ENCODE measurements at places on chromosomes 5 and 9.

DNA sequence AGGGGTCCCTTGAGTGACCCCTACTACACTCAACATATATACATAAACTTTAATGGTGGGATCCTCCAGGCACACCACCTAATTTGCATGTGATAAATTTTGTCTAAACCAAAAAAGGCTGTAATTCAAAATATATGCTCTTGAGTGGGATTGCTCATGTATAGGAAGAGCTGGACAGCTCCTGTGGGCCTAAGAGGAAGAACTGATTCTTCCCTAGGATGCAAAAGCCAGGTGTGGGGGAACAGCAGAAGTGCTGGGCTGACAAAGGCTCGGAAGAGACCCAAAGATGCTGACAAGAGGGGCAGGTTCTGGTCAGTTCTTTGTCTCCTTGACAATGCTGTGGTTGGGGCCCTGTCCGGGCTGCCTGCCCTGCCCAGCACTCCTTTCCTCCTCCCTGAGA, 43.9 kb downstream of the PCDH1 start:
- no peak for DNase-seq

DNA sequence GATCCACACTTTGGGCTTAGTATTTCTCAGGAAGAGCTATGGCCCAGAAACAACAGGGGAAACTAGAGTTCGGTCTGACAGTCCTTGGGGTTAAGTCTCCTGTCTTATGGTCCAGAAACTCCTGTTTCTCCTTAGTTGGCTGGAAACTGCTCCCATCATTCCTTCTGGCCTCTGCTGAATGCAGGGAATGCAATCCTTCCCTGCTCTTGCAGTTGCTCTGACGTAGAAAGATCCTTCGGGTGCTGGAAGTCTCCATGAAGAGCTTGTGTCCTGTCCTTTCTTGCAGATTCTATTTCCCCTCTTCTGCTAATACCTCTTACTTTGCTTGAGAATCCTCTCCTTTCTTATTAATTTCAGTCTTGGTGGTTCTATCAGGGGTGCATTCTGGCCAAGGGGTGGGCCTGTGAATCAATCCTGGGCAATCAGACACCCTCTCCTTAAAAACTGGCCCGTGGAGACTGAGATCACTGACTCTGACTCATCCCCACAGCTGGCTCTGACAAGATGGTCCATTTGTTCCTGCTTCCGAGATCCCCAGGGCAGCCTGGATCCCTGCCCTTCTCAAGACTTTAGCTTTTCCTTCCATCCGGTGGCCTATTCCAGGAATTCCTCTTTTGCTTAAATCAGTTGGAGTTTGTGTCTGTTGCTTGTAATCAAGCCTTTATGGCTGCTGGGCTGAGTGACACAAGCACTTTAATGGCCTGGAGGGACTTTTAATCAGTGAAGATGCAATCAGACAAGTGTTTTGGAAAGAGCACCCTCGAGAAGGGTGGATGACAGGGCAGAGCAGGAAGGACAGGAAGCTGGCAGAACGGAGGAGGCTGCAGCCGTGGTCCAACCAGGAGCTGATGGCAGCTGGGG, 23.7 kb downstream of the PTGS1 start:
- DNase-seq: no peak

DNA sequence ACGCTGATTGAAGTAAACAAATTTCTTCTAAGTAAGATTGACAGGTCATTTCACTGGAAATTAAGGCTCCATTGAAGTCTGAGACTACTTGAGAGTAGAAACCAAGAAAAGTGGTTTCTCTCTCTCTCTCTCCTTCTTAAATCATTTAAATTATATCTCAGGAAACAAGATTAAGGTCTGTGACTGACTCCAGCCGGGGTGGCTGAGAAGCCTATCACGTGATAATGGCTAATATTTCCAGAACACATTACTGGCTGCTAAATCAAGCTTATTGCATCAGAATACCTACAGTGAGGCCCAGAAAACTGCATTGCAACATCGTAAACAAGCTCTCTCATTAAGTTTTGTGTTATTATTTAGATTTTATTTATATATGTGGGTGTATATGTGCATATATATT, 88.4 kb downstream of the PTCD2 start:
- DNase-seq: no peak

DNA sequence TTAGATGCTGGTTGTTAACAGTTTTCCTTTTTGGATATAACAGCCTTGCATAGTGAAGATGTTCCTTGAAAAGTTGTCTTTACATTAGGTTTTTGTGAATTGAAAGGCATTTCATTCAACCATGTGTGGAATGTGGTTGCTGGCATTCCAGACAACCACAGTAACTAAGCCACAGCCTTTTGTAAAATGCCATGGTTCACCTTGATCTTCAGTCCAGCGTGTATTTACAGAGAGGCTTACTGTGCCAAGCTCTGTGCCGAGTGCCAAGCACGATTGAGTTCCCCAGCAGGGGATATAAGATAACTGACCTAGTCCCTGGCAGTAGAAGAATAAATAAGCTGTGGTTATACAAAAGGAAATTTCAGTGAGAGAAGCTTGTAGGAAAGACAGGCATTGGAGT, 4.9 kb downstream of the EXOSC2 start:
- no peak for DNase-seq

GRCh38 chr5:80985600-80986228, 25.6 kb downstream of the RASGRF2 start:
- DNase-seq: no peak

DNA sequence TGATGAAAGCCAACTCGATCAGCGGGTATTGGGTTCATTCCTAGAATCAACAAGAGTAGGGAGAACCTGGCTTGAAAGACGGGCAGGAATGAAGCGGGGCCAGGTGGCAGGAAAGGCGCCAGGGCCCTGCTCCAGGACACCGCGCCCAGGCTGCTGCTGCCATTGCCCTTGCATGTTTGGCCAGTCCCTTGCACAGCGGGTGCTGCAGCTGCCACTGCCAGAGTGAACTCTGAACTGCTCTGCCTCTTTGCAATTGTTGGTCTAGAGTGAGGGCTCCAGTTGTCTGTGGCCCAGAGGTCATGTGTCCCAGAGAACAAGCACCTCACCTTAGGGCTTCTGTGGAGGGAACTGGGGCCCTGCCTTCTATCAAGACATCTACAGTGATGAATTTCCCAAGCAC, 24.0 kb upstream of the CARTPT start:
- DNase-seq: no peak
